ENCODE measurements at places on chromosomes 5 and 9.

GRCh38 chr5:151952238-151952637 is 27.6 kb upstream of the GLRA1 start:
- DNase-seq, result no peak

DNA sequence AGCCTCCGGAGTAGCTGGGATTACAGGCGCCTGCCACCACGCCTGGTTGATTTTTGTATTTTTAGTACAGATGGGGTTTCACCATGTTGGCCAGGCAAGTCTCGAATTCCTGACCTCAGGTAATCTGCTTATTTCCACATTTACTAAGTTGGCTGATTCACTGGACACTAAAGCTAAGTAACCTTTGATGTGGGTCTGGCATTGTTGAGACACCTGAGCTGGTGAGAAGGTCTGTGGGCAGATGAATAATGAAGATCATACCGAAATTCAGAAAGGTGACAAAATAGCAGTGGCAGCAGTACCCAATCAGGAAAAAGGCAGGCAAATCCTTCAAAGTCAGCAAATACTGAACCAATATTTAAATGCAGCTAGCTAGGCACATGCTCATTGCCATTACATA is 210.6 kb upstream of the ZNF608 start:
- DNase-seq, result no peak

- no peak for DNase-seq
These were observed 78.9 kb upstream of the PAPPA start for GRCh38 chr9:116074658-116075057.

GRCh38 chr5:65816729-65817128 is 94.7 kb downstream of the NLN start:
- DNase-seq, result no peak

- DNase-seq, result no peak
These were observed 112.6 kb downstream of the PCSK5 start for GRCh38 chr9:76003041-76003440.

GRCh38 chr9:131475956-131476776 is 26.6 kb upstream of the POMT1 start:
- no peak for DNase-seq

DNA sequence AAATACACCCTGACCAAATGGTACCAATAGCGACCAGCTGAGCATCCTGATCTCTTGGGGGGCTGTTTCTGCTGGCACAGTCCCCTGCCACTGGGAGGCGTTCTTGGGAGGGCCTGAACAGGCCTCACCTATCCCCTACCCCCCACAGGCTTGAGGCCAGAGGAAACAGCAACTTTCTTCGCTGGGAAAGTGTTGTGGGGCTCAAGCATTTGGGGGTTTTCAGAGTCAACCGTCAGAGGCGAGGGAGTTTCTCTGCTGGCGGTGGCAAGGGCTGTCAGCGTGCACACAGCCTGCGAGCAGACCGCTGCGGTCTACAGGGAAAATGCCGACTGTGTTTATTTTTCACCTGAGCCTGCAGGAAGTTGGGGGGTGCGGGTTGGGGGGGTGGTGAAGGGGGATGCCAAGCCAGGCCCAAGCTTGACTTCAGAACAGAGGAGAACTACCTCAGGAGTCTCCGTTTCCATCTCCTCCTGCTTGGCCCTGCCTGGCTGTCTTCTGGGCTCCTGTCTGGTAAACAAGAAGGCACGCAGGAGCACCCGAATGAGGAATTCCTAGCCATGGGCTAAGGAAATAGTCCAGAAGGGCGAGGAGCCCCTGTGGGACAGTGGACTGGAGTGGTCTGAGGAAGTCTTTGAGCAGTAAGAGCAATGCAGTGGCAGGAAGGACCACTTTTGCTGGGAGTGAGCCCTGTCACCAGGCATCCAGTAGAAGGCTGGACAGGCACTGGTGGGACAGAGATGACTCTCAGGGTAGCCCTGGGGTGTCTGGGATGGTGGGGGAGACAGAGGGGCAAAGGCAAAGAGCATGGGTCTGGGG is 18.1 kb downstream of the TCF7 start:
- no peak for DNase-seq

DNA sequence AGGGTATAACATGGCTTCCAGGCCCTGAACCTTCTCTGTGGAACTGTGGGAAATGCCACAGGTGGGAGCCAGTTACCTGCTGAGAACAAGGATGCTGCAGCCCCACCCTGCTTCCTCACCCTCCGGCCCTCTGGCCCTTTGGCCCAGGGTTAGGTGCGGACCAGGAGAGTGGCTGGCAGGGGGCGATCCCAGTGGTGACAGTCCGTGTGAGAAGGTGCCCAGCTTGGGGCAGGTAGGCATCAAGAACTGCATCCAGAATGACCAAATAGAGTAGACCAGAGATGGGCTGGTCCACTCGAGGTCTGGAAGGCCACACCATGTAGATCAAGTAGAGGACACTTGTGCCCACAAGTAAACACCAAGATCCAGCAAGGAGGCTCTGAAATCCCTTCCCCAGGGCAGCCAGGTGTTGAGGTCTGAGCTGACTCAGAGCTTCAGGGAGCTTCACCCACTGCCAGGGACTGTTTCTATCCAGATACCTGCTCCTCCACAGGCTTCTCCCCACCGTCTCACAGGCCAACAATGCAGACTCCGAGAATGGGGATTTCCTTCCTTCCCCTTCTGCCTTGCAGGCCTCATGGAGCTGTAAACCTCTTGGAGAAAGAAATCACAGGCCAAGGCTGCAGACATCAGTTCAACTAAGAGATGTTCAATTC is 61.4 kb upstream of the ZSWIM6 start:
- no peak for DNase-seq

DNA sequence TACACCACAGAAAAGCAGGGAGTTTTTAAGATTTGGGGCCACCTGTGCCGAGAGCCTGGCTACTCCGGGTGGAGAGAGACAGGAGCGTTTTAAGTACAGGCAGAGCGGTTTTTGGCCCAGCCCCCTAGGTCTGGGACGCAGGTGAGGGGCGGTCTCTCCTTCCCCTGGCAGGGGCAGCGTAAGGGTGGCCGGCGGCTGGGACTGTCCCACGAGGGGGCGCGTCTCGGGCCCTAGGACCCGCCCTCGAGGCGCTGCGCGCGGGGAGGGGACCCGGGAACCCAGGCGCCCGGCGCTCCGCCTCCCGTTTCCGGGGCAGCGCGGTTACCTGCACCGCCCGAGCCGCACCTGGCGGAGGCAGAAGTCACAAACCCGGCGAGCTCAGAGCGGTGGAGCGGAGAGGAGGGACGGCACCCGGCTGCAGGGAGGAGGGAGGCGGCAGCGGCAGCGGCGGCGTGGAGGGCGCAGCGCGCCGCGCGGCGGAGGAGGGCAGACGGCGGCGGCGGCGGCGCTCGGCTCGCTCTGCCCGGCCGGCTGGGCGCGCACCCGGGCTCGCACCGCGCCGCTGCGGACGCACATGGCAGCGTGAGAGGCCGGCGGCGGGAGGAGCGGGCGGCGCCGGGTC is at the start of gene WWC1:
TSS of gene WWC1 (plus strand) at position 304 of the 622 bp plus-strand sequence. CDS start 508 bp downstream, outside the sequence.
- DNase-seq, result peak; percentile 47

DNA sequence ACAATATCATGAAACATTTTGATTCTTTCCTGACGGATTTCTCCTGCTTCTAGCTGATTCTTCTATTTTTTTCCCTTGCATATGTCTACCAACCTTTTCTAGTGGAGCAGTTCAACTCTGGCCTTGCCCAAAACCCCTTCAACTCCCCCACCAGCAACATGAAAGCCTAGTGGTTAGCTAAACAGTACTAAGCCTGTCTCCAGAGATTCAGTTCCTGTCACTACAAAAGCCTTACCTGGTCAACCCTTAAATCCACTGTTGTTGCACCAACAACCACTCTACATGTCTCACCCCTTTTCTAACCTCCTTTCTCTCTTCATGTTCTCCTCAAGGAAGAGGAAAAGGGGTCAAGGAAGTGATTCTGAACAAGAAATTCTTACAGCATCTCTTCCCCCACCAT is 74.8 kb upstream of the PIK3R1 start:
- DNase-seq, result no peak

DNA sequence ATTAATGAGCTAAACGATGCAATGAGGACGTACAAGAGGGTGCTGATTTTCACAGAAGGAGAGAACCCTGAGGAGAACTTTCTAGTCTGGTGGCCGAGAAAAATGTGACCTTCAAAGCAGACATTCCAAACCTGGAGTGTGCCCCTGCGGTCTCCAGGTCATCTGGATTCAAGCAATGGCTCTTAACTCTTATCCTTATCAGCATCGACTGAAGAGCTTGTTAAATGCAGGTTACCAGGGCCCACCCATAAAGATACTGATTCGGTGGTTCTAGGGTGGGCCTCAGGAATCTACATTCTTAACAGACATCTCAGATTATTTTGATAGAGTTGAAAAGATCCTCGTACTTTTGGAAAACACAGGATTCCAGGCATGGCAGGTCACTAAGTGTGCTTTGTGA is 103.6 kb upstream of the SAP30L start:
- DNase-seq, result no peak

GRCh38 chr9:95666096-95666784 is 149.5 kb upstream of the PTCH1 start:
- no peak for DNase-seq

DNA sequence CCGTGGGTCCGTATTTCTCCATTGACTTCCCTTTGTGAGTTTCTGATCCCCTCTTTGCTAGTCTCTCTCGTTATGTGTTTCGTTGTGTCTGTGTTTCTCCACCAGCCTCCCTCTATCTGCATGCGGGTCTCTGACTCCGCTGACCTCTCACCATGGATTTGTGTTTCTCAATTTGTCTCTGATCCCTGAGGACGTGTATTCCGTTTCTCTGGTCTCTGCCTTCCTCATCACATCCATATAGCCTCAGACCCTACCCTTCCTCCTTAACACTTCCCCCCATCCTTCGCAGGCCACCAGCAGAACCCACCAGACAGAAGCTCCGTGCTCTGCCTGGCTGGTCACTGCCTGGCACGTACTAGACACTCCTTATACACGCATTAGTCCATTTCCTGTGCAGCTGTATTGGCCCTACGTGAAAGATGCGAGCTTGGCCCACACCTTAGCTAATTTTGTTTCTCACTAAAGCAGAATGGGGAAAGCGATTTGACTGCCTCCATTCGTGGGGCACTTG is 631 bp downstream of the B4GALT7 start:
- DNase-seq, result no peak

DNA sequence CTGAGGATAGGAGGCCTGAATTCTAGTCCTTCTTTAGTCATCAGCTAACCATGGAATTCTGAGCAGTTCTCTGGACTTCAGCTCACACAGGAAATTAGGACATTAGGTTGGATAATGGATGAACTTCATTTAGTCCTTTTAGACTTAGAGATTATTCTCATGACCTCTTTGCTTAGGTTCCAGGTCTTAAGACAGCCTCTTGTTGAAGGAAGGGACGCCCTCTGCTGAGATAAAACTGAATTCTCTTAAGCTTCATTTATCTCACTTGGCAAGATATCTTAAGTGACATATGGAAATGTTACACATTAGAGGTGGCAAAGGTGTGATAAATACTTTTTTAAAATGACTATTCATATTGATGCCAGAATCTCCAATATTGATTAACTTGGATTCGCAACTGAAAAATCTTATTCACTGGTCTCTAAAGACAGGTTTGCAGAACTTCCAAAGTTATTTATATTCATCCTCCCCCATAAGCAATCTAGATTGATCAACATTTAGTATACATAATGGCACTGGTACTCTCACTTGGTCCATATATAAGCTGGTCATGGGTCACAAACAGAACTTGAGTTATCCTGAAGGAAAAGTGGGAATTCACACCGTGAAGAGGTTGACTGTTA is 16.9 kb upstream of the ZNF366 start:
- no peak for DNase-seq

- DNase-seq, result no peak
These were observed 3.4 kb upstream of the PDGFRB start for GRCh38 chr5:150159031-150159430.

DNA sequence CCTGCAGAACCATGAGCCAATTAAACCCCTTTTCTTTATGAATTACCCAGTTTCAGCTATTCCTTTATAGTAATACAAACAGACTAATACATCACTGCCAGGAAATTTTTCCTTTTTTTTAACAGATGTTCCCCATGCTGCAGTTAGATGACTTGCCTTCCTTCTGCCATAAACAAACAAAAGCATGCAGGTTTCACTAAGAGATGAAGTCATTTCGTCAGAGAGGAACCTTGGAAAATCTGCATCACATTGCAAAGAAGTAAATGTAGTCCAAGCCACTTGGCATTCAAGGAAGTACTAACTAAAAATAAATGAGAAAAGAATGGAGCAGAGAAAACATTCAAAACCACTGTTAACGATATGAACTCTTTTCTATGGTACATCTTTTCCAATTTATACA is 194.1 kb upstream of the EFNA5 start:
- no peak for DNase-seq

DNA sequence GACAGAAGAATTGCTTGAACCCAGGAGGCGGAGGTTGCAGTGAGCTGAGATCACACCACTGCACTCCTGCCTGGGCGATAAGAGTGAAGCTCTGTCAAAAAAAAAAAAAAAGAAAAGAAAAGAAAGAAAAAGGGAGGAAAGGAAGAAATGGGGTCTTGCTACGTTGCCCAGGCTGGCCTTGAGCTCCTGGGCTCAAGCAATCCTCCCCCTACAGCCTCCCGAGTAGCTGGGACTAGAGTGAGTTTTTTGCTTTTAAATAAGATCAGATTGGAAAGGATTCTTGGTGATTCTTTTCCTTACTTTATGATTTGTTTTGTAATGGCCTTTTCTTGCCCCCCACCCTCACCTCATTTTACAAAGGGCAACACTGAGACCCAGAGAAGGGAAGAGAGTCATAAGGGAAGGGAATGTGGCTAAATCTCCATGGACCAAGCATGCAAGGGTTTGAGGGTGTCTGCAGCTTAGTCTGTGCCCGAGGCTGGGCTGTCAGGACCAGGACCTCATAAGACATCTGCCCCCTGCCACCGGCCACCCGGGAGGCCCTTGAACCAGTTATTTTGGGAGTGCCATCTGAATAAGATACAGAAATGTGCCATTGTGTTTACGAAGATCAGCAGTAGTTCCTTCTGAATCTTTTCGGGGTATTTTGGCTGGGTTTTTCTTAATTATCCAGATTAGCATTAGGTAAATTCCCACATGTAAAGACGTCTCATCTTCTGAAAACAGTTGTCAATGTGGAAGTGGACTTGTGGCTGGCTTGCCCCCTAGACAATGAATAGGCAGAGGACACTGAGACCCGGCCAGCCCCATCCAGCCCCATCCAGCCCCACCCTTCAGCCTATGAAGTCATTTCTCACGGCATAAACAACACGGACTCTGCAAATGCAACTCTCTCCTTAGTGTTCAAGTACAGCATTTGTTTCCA is 44.5 kb upstream of the GRHPR start:
- DNase-seq, result no peak

DNA sequence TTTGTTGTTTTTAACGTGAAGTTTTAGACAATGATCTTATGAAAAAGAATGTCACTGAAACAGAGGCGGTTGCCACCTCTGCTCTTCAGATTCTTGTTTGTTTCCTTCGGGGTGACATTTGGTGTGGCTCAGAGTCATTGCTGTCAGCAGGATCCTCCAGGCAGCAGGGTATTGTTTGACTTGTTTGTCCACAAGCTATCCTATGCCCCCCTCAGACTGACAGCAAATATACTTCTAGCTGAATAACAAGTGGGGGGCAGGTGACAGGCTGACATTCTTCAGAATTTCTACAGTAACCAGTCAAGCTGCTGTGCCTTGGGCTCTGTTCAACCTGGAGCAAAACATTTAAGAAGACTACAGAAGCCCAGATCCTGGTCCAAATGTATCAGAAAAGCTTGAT is 383.3 kb downstream of the YTHDC2 start:
- no peak for DNase-seq
